ENCODE measurements at places on chromosomes 4 and X.

- peaks cover 50% of the 10 kb centered on the region for H3K4me1 ChIP-seq
- peak; percentile 44 for DNase-seq
- H3K27ac ChIP-seq, result peak overlapping the region; percentile 83
- H3K27me3 ChIP-seq, result no peaks in the 10 kb centered on the region
Observed at GRCh38 chrX:79259073-79259689, 108.0 kb downstream of the ITM2A start.

GRCh38 chrX:24506082-24506481 lies 41.0 kb downstream of the PDK3 start:
- H3K27me3 ChIP-seq, result no peaks in the 10 kb centered on the region
- no peaks in the 10 kb centered on the region for H3K4me1 ChIP-seq
- no peaks in the 10 kb centered on the region for H3K36me3 ChIP-seq
- H3K4me3 ChIP-seq, result no peak overlapping the region
- no peak overlapping the region for H3K27ac ChIP-seq
- no peak for DNase-seq

DNA sequence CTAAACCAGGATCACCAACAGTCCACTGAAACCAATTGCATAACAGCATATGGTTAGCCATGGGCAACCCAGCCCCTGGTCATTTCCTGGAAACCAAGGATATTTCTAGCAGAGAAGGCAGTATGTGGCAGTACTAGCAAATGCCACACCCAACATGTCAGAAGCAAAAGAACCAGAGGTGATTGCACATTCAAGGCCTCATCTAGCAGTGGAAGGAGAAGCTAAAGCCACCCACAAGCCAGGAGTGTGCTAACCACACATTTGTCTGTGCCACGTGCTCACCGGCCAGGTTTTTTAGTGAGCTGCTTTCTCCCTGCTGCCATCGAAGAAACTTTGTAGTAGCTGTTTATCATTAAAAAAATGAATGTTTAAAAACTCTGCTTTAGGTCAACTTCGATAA lies 42.0 kb downstream of the TEC start:
- no peak overlapping the region for H3K27ac ChIP-seq
- H3K4me3 ChIP-seq, result no peak overlapping the region
- H3K27me3 ChIP-seq, result no peaks in the 10 kb centered on the region
- no peak for DNase-seq
- H3K36me3 ChIP-seq, result no peaks in the 10 kb centered on the region

GRCh38 chr4:24657768-24658617 lies 73.6 kb upstream of the DHX15 start:
- no peaks in the 10 kb centered on the region for H3K4me1 ChIP-seq
- no peaks in the 10 kb centered on the region for H3K36me3 ChIP-seq
- H3K27me3 ChIP-seq, result peaks cover 5% of the 10 kb centered on the region
- H3K4me3 ChIP-seq, result no peak overlapping the region
- no peak overlapping the region for H3K27ac ChIP-seq

GRCh38 chrX:103678199-103678993 lies 8.1 kb downstream of the MORF4L2 start:
- H3K4me3 ChIP-seq, result no peak overlapping the region
- no peak for DNase-seq
- H3K36me3 ChIP-seq, result peaks cover 44% of the 10 kb centered on the region
- H3K27ac ChIP-seq, result no peak overlapping the region

DNA sequence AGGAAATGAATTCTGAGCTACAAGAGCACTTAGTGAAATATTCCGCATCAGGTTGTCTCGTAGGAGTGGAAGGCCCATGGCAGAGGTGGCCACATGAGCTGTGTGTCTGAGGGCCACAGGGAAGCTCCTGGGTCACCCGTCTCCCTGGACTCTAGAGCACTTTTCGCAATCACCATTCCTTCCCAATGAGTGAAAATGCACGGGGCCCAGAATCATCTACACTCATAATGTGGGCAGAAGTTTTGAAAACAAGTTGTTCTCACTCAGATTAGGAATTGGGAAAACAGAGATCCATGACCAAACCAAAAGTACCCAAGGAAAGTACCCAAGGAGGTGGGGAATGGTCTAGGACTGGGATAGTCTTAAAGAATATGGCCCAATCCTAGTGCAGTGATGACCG lies 94.4 kb downstream of the SCD5 start:
- no peaks in the 10 kb centered on the region for H3K36me3 ChIP-seq
- no peaks in the 10 kb centered on the region for H3K27me3 ChIP-seq
- no peak overlapping the region for H3K27ac ChIP-seq
- H3K4me1 ChIP-seq, result no peaks in the 10 kb centered on the region
- no peak overlapping the region for H3K4me3 ChIP-seq
- no peak for DNase-seq

DNA sequence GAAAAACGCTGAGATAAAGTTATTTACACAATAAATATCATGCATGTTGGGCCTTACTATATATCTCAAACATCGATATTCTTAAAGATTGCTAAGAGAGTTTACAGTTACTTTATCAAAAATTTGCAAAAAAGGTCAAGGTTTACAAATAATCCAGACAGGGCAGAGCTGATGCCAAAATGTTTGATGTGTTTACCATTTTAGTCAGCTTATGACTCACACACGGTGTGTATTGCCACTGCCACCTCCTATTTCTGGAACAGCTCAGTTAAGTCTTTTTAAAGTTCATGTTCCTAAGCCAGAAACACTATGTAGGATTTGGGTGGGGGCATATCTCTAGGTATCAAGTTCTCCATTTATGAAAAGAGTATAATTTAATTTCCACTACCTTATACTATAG lies 580.6 kb downstream of the INPP4B start:
- DNase-seq, result no peak
- no peaks in the 10 kb centered on the region for H3K4me1 ChIP-seq
- no peak overlapping the region for H3K4me3 ChIP-seq

GRCh38 chr4:138189206-138189605 lies 52.9 kb downstream of the SLC7A11 start:
- no peak for DNase-seq
- no peak overlapping the region for H3K4me3 ChIP-seq
- no peak overlapping the region for H3K27ac ChIP-seq

GRCh38 chr4:182576601-182577289 lies 333.5 kb downstream of the TENM3 start:
- H3K27ac ChIP-seq, result no peak overlapping the region
- H3K4me1 ChIP-seq, result no peaks in the 10 kb centered on the region
- H3K4me3 ChIP-seq, result no peak overlapping the region
- DNase-seq, result no peak

Measured in T-cell (primary cell).